Amniotic epithelial cell (primary cell): ENCODE measurements at places on chromosomes 7 and 10.
A peak's percentile ranks its signal among the peaks of the same experiment; 100 is the strongest.

GRCh38 chr7:55026867-55027490, 8.2 kb downstream of the EGFR start:
- no peak for DNase-seq

DNA sequence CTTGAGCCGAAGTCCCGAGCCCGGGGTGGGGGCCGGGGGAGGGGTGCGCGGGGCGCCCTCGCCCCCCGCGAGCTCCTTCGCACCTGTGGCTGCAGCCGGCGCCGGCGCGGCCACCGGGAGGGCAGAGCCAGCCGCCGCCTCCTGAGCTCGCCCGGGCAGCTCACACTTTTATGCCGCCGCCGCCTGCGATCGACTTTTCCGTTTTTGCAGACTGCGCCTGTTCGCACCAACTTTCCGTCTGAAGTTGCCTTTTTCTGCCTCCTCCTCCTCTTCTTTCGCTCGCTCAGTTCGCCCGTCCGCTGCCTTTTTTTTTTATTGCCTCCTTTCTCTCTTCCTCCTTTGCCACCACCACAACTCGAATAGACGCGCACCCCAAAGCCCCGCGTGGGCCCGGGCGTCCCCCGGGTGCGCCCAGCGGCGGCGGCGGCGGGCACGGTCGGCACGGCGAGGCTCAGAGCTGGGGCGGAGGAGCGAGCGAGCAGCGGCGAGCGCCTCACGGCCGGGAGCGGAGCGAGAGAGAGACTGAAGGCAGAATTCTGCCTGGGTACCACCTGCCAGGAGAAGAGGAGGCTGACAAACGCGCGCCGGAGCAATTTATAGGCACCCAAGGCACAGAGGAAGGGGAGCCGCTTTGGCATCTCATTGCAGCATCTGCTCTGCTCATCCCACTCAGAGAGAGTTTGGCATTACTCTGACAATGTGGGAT, at the start of gene C1QL3:
Gene C1QL3 (minus strand): TSS at position 569 of the 706 bp plus-strand sequence. CDS start 814 bp downstream, outside the sequence.
- DNase-seq, result peak; percentile 30

DNA sequence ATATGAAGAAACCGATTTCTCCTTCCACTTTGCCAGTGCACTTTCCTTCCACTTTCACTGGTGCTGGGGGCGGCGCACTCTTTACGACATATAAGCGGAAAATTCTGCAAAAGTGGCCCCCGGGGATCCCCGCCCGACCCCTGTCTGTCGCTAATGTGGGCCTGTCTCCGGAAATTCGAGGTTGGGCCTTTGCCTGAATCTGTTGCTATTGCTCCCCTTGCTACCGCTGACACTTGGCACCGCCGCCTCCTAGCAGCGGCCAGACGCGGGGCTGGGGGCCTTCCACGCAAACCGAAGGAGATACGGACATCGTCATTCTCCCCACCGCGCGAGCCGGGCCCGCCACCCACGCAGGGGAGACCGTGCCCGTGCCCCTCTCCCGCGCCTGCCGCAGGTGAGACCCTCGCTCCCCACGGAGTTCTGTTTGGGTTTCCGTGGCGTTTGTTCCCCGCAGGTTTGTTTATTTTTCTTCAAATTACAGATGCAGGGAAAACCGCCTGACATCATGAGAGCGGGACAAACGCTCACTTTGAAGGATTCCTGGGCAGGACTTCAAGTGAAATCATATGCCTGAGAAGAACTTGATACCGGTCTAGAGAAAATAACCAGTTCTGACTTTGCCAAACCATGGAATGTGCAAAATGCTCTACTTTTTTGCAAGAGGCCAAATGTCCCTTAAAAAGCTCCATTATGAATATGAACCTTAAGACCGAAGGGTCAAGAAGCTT, 5.0 kb downstream of the TWIST1 start:
- peak; percentile 61 for DNase-seq

DNA sequence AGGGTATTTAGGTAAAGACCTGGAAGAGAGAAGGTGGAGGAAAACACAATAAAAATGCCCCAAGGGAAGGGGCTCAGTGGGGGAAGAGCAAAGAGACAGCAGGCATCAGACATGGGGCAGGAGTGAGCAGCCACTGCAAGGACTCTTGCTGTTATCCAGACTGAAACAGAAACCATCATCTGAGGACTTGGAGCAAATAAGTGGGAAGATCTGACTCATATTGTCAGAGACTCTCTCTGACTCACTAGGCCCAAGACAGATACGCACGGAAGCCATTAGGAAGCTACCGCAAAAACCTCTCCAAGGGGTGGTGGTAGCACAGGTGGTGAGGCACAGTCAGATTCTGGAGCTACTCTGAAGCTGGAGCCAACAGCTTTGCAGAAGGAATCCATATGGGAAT, 110.7 kb downstream of the RNF32 start:
- DNase-seq, result peak; percentile 89

- DNase-seq, result no peak
Measured at GRCh38 chr10:69873135-69873639, 71.5 kb downstream of the COL13A1 start.

- DNase-seq, result no peak
Measured at GRCh38 chr7:79515358-79515757, 61.9 kb upstream of the MAGI2 start.

DNA sequence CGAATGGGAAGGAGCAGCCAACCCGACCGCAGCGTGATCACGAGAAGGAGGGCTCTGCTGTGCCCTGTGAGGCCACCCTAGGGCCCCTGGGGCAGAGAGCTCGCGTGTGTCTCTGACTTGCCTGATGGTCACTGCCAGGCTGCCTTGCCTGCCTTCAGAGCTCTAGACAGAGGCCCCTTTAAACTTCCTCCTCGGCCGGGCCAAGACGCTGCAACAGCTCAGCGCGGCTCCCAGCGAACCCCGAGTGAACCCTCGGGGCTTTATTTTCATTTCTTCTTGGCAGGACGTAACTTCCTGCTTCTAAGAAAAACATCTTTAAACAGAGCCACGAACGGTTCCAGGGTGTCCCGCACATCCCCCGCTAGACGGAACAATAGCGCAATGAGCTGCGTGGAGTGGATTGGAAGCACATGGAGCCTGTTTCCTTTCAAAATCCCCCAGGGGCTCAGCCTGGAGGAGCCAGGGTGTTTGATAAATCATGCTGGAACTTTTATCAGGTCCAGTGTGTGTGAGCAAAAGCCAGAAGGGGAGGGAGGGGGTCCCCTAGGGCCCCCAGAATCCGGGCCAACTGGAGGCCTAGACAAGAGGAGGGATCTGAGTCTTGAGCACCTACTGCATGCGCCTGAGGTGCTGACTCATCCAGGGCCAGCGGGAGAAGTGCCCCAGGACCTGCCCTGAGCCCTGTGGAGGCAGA, 134.1 kb upstream of the GDF10 start:
- peak; percentile 40 for DNase-seq

DNA sequence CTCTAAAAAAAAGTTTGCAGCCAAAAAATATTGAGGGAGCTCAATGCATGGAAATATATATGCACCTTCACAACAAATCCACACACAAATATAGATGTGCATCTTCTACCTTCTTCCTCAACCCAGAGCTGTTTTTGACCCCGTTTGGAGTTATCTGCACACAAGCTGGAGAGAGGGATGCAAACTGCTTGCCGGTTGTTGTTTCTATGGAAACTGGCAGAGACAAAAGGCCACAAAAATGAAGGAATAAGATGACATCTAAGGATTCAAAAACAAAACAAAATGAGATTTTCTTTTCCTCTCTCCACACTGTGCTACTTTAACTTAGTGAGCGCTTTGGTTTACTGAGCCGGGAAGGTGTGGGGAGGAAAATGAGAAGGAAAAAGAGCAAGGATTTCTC, 210.2 kb upstream of the AGK start:
- no peak for DNase-seq

DNA sequence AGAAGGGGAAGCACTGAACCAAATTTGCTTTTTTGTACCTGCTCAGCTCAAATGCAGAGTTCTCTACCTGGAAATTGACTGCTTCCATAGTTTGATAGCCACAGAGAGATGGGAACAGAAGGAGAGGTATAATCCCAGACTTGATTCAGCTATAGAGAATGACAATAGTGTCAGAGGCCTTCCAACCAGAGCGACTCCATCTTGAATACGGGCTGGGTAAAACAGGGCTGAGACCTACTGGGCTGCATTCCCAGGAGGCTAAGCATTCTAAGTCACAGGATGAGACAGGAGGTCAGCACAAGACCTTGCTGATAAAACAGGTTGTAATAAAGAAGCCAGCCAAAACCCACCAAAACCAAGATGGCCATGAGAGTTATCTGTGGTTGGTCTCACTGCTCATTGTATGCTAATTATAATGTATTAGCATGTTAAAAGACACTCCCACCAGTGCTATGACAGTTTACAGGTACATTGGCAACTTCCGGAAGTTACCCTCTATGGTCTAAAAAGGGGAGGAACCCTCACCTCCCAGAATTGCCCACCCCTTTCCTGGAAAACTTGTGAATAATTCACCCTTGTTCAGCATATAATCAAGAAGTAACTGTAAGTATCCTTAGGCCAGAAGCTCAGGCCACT, 42.7 kb upstream of the ATRNL1 start:
- no peak for DNase-seq

DNA sequence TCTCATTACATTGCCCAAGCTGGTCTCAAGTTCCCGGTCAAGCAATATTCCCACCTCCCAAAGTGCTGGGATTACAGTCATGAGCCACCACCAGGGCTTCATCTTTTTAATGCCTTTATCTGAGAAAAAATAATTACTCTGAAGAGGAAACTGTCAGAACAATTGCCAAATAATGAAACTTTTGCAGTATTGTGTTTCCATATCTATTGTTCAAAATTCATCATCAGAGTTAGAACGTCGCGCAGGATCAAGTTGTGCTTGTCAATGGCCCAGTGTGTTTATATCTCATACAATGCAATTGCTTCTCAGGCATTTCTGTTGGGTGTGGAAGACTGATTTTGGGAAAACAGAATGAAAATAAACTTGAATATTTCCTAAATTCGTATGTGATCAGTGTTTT, 143.1 kb downstream of the ARID5B start:
- no peak for DNase-seq

DNA sequence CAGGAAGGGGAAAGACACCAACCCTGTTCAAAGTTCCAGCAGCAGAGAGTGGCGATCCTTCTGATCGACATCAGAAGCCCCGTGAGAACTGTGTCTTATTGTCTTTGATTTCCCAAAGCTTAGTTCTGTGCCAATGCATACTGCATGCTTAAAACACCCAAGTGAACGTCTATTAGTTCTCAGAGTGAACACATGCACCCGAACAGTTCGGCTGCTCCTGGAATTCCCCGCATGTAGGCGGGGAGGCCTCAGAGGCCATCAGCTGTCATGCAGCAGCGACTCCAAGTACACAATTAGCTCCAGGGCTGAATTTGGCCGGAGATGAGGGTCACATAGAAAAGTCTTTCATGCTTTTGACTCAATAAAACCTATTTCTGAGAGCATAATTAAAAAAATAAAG, 276.9 kb downstream of the ZMYND11 start:
- DNase-seq, result no peak
